PC-9 (cell line): ENCODE measurements at places on chromosomes 2 and 18. TPM values are rescaled to one million over a fixed set of nuclear protein-coding genes. Genes with fewer than 3 reads are reported as not detected.

GRCh38 chr2:96231316-96231715 lies 22.7 kb upstream of the STARD7 start:
- no peak for DNase-seq

The CXXC1 gene
- 48.2 and 54.7 TPM in 2 replicates for total RNA-seq

DNA sequence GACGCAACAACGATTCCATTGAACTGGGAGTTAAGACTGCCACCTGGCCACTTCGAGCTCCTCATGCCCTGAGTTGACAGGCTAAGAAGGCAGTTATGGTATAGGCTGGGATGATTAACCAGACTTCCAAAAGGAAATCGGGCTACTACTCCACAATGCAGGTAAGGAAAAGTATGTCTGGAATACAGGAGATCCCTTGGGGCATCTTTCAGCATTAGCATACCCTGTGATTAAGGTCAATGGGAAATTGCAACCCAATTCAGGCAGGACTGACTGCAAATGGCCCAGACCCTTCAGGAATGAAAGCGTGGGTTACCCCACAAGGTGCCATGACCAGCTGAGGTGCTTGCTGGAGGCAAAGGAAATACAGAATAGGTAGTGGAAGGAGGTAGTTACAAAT lies 19.1 kb downstream of the CHRNA1 start:
- DNase-seq: no peak

The MYO3B gene
- total RNA-seq: 5.3 and 6.7 TPM in 2 replicates

DNA sequence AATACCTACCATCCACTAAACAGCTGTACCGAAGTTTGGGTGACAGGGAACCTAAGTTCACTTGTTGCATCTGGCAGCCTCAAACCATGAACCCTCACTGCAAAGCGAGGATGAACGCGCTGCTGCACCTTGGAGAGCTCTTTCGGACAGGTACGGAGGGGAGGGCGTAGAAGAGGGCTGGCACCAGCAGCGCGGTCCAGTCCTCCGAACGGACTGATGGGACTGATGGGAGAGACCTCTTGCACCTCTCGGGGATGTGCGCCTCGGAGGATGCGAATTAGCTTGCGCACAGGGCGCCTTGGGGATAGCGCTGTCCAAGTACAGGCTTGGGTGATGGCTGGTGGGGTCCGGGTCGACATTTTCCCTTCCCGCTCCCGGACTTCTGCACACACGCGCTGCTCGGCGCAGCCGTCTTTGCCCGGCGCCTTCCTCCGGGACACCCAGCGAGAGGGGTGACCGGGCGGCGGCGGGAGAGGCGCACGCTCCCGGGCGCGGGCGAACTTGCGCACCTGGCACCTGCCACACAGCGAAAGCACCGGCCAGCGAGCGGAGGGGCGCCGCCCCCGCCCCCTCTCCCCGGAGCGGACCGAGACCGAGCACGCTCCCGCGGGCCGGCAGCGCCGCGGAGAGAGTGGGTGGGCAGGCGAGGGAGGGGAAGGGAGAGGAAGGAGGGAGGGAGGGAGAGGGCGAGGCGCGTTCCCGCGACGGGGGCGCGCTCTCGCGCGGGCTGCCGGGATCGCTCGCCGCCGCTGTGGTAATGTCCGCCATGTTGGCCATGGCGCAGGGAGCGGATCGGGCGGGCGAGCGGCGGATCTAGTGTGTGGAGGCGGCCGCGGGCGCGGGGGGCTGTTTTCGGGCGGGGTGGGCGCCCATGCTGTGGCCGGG lies at the start of gene EPC2:
Gene EPC2 (plus strand): TSS at position 754 of the 885 bp plus-strand sequence. CDS start 267 bp downstream, outside the sequence.
- peak; percentile 44 for DNase-seq

DNA sequence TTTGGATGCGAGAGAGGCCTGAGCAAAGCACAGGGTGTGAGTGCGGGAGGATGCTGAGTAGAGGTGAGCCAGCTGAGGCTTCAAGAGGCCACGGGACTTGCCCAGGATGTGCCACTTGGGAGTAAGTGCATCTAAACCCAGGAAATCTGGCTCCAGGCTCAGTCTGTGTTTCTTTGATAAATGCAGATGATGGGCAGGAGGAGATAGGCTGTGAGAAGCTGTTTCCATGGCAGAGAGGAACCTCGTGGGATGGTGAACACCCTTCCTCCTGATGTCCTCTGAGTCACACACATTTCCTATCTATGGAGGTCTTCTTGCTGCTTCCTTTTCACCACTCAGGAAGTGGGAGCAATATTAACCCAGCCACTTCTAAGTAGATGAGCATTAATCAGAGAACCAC lies 38.4 kb upstream of the CELF4 start:
- DNase-seq: no peak

The CREG2 gene
- 9.0 and 12.3 TPM in 2 replicates for total RNA-seq

DNA sequence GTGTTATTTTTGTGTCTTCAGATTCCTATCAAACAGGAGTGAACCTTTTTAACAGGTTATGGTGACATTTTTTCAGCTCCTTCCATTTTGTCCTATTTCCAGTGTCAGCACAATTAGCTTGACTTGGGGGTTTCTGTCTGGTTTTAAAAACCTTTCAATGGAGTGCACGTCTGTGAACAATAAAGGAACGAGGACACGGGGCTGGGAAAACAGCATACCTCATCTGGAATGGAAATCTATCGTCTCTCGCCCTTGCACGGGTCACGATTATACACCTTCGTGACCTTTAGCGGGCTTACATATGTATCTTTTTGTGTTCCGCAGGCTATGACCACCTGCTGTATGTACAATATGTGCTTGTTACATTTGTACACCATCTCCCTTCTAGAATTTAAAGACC lies 2.3 kb upstream of the ZNF532 start:
- DNase-seq: no peak

- no peak for DNase-seq
These were observed 66.2 kb downstream of the ATOH8 start for GRCh38 chr2:85819811-85820510.

The RAD51AP2 gene
- not detected in 2 replicates for total RNA-seq

- no peak for DNase-seq
These were observed 42.2 kb downstream of the FRZB start for GRCh38 chr2:182824056-182824766.

The CFC1B gene
- not detected in 2 replicates for total RNA-seq

- DNase-seq: no peak
These were observed 70.2 kb downstream of the SPTBN1 start for GRCh38 chr2:54526226-54526879.

GRCh38 chr2:6168485-6168884 lies 476.3 kb downstream of the SOX11 start:
- no peak for DNase-seq

GRCh38 chr2:46615555-46615954 lies 136.2 kb downstream of the TMEM247 start:
- no peak for DNase-seq

The CFC1 gene
- not detected in 2 replicates for total RNA-seq

DNA sequence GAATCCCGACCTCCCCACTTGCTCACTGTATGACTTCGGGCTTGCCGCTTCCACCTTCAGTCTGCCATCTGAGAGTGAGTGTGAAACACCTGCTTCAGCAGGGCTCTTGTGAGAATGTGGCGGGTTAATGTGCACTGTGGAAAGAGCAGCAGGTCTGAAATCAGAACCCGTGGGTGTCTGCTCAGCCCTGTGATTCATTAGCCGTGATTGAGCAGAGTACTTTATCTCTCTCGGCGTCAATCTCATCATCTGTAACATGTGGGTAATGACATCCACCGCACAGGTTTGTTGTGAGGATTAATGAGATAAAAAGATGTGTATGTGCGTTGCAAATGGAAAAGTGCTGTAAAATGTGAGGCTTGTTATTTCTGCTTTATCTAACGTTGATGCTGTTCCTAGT lies 128.6 kb downstream of the LRATD1 start:
- no peak for DNase-seq

- no peak for DNase-seq
These were observed 95.0 kb upstream of the TACR1 start for GRCh38 chr2:75294362-75294761.

GRCh38 chr2:179655627-179656026 lies 205.8 kb downstream of the ZNF385B start:
- no peak for DNase-seq

DNA sequence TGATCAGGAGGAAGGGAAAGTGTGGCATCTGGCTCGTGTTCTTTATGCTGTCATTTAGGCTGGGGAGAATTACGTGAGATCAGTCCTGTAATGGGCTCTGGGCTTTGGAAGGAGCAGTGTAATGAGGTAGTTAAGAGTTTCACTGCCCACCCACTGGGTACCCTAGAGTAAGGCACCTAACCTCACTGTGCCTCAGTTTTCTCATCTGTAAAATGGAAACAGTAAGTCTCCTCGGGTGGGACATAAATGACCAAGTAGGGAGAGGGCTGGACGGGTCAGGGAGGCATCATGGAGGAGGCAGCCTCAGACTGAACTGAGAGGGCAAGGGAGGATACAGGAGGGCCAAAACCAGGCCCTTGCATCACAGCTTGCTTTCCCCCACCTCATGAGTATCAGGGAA lies 97.3 kb upstream of the MCFD2 start:
- DNase-seq: no peak

The STARD6 gene
- not detected in 2 replicates for total RNA-seq

GRCh38 chr2:53670331-53670730 lies 97.3 kb upstream of the CHAC2 start:
- DNase-seq: no peak

DNA sequence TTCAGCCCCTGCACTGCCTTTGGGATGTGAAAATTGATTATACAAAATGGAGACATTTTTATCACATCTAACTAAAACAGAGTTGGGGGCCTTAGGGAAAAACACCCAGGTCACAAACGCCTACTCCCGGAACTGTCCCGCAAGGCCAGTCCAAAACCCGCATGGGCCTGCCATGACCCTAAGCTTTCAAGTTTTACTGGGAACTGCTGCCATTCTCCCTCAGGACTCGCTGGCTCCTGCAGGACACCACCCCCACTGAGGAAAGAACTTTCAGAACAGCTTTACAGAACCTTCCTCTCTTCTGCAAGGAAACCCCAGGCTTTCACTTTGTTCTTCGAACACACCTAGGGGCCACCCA lies 320.4 kb upstream of the HS6ST1 start:
- DNase-seq: no peak

- DNase-seq: no peak
These were observed 257.6 kb downstream of the CYP26B1 start for GRCh38 chr2:71889759-71890684.

- no peak for DNase-seq
These were observed 91.3 kb upstream of the RBBP8 start for GRCh38 chr18:22841840-22842239.

The CRYBA2 gene
- not detected in 2 replicates for total RNA-seq

- no peak for DNase-seq
These were observed 19.0 kb downstream of the NABP1 start for GRCh38 chr2:191696966-191697365.

DNA sequence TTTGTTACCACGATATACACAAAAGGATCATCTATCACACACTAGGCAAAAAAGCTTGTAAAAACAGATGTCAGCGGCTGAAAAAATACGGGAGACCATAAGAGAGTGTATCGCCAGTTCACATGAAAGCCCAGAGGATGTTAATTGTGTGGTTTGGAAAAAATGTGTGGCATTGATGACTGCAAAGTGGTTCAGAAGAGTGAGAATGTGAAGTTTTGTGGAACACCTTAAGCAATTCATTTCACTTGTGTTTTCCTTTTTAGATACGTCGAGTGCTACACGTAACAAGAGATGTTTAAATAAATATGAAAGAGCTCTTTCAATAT lies 61.7 kb upstream of the DAPL1 start:
- DNase-seq: no peak

The DNER gene
- 0.28 and 0.58 TPM in 2 replicates for total RNA-seq

The CENPA gene
- 43.6 and 48.8 TPM in 2 replicates for total RNA-seq

DNA sequence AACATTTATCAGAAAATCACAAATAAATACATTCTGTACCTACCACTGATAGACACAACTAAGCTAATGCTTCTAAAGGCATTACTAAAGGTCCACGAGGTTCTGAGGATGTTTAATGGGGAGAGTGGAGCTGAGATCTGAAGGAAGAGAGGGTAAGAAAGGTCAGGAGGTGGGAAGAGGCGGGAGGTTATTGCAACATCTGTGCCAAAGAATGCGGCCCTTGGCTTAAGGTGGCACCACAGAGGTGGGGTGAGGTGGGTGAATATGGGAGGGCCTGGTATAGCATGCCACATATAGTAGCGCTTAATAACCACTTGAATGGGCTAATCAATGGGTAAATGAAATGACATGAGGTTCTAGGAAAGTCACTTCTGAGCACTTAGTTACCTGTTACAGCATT lies 217.8 kb upstream of the ATP5MC3 start:
- no peak for DNase-seq

GRCh38 chr18:24199372-24199962 lies 60.6 kb downstream of the CABYR start:
- no peak for DNase-seq

The VPS4B gene
- 52.4 and 59.7 TPM in 2 replicates for total RNA-seq

- DNase-seq: peak; percentile 43
These were observed 48.6 kb downstream of the PLB1 start for GRCh38 chr2:28544405-28544921.

- DNase-seq: no peak
These were observed 476 bp downstream of the VSNL1 start for GRCh38 chr2:17540813-17541530.

- DNase-seq: no peak
These were observed 32.0 kb downstream of the TRAF3IP1 start for GRCh38 chr2:238352361-238352760.

- DNase-seq: no peak
These were observed 31.5 kb upstream of the ASNSD1 start for GRCh38 chr2:189629531-189630453.

The PREB gene
- 35.7 and 36.2 TPM in 2 replicates for total RNA-seq

The SERPINB13 gene
- not detected in 2 replicates for total RNA-seq

The CD207 gene
- total RNA-seq: not detected in 2 replicates
